ENCODE measurements at places on chromosomes 2 and 18.

DNA sequence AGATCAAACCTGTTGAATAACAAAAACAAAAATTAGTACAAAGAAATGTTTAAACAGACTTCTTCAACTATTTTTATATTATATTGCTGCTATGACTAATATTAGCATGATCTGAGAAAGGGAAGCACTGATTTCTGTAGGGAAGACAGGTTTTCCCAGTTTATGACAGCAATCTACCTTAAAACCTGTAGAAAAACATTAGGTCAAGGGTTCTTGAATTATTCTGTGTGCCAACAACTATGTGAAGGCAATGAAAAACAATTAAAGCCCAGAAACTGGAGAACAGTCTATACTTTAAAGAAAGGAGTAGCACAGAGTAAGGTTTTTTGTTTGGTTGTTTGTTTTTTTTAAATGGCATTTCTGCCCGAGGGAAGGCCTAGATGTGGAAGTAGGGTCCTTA is 23.3 kb downstream of the PUM2 start:
- DNase-seq = no peak

- peak; percentile 53 for DNase-seq
These were observed at the start of gene VAMP8 for GRCh38 chr2:85577386-85578242. Gene VAMP8, plus strand, starts transcription at chr2:85577586. Its CDS starts 61 bp downstream, at chr2:85577647.

- no peak for DNase-seq
These were observed 15.3 kb downstream of the UPP2 start for GRCh38 chr2:158116936-158117335.

- peak; percentile 22 for DNase-seq
These were observed 2.3 kb downstream of the NEUROD1 start for GRCh38 chr2:181677912-181678586.

- DNase-seq = no peak
These were observed 51.0 kb upstream of the BOD1L2 start for GRCh38 chr18:57095884-57096283.

- no peak for DNase-seq
These were observed 57.0 kb downstream of the ZNF407 start for GRCh38 chr18:74654638-74655037.

DNA sequence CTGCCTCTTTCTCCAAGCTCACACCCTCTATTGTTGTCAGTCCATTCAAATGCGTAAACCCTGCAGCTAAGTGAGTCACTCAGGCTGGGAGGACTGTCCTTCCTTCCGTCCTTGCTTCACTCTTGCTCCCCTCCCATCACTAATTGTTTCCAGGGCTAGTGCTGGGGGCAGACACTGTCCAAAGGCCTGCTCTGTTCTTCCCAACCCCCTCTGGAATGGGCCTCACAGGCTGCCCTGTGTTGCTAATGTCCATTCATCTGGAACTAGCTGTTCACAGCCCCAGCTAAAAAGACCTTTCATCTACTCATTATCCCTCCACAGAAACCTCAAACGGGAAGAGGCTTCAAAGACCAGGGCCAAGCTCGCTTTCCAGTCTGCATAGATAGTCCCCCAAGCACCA is 31.9 kb upstream of the NRP2 start:
- DNase-seq = no peak

DNA sequence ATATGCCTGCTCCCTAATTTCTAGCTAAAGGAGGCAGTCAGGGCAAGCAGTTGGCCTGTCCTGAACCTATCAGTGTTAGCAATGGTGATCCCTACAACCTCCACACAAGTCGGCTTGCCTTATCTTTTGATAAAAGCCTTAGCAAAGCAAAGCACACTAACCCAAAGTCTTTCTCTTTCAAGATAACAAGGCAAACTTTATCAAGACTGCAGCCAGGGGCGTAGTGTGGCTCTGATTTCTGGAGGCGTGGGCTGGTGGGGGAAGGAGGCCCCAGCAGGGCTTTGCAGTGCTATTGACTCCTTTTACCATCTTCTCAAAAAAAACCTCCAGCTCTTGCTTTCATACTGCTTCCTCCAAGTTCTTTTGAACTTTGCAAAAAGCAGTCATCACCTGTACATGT is 40.2 kb upstream of the LAMA1 start:
- no peak for DNase-seq

- no peak for DNase-seq
These were observed 446 bp upstream of the RHBDD1 start for GRCh38 chr2:226835420-226835795.

- no peak for DNase-seq
These were observed 50.7 kb upstream of the KLF7 start for GRCh38 chr2:207216457-207216856.

DNA sequence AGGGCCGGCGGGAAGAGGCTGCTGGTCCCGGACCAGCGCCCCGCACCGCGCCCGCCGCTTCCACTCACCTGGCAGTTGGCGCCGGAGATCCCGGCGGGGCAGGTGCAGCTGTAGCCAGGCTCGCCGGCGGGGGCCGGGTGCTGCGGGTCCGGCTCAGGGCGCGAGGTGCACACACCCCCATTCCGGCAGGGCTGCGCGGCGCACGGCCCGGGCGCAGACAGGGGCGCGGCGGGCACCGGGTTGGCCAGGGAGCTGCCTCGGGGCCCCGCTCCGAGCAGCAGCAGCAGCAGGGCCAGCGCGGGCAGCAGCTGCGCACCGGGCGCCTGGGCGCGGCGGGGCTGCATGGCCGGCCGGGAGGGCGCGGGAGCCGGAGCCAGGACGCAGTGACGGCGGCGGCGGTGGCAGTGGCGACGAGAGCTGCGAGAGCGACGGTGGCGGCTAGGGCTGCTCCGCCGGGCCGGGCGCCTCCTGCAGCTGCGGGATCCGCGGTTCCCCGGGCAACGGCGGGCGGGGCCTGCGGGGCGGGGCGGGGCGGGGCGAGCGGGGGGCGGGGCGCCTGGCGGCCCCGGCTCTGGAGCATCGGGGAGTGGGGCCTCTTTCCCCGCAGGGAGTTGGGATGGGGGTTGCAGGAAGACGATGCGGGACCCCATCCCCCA is at the start of gene DNER:
Gene DNER (minus strand): TSS at position 476 of the 656 bp plus-strand sequence. CDS start 132 bp downstream, at position 344.
- no peak for DNase-seq

GRCh38 chr2:9032536-9033255 is 29.2 kb upstream of the MBOAT2 start:
- DNase-seq = no peak

DNA sequence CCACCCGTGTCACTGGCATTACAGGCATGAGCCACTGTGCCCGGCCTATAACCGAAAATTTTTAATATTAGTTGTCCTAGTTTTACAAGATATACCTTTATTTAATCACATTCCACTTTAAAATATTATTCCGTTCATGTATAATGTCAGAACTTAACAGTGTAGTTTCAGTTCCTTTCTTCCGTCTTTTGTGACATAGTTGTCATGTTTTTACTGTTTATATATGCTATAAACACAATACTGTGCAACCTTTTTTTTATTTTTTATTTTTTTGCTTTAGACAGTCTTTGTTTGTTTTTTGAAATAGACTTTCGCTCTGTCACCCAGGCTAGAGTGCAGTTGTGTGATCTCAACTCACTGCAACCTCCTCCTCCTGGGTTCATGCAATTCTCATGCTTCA is 129.5 kb upstream of the TTC27 start:
- DNase-seq = no peak

GRCh38 chr2:180343528-180344345 is 336.6 kb upstream of the CWC22 start:
- DNase-seq = no peak

DNA sequence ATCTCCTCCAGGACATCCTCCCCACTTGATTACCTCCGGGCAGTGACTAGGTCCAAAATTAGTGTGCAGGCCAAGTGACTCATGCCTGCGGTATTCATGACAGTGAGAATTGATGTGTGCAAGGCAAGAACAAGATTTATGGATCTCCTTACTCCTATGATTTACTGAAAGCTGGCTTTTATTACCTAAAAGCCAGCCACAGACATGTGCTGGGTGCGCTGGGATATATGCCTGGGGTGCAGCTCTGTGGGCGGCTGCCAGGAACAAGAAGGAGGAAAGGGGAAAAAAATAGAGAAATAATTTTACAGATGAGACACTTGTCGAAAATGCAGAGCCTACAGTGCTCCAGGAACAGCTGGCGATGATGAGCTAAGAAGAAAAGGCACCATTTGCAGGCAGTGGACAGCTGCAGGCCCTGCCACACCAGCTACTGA is 359.3 kb downstream of the CMPK2 start:
- DNase-seq = no peak
